Suprapubic skin (tissue), 4 donors: ENCODE measurements at places on chromosomes 1 and 21.

DNA sequence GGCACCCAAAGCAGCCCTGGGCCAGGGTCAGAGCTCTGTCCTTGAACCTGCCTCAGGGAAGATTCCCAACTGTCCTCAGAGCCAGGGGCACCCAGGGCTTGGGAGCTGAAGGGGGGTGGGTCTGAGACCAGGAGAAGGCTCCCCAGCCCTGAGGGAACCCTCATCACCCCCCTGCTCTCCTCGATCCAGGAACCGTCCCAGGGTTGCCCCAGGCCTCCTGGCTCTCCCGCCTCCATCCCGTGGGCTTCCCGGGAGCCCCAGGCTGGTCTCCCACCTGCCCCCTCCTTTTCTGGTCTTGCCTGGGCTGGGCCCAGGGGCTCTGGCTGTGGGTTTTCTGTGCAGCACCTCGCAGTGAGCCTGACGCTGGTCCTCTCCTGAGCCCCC, 6.7 kb upstream of the SAMD11 start:
- no peak for DNase-seq
- peaks cover 28% of the 10 kb centered on the region for H3K4me1 ChIP-seq
- peaks cover 100% of the 10 kb centered on the region for H3K27me3 ChIP-seq
- H3K4me3 ChIP-seq, result no peak overlapping the region
- H3K27ac ChIP-seq, result no peak overlapping the region

- no peak overlapping the region for H3K4me3 ChIP-seq
- H3K27me3 ChIP-seq, result no peaks in the 10 kb centered on the region
- no peak for DNase-seq
- peaks cover 39% of the 10 kb centered on the region for H3K4me1 ChIP-seq
These were observed 1.2 kb upstream of the DENND1B start for GRCh38 chr1:197776351-197777105.

GRCh38 chr1:188365874-188366273, 1537.1 kb downstream of the PLA2G4A start:
- H3K27me3 ChIP-seq, result no peaks in the 10 kb centered on the region
- no peaks in the 10 kb centered on the region for H3K36me3 ChIP-seq
- no peak overlapping the region for H3K27ac ChIP-seq
- H3K4me3 ChIP-seq, result no peak overlapping the region
- no peak for DNase-seq
- no peaks in the 10 kb centered on the region for H3K4me1 ChIP-seq

- peaks cover 21% of the 10 kb centered on the region for H3K4me1 ChIP-seq
- H3K36me3 ChIP-seq, result peaks cover under 1% of the 10 kb centered on the region
- DNase-seq, result no peak
- no peak overlapping the region for H3K27ac ChIP-seq
These were observed 61.9 kb downstream of the ACOT7 start for GRCh38 chr1:6331543-6332273.

GRCh38 chr1:229158341-229158921, 112.5 kb upstream of the RAB4A start:
- DNase-seq, result no peak
- H3K36me3 ChIP-seq, result no peaks in the 10 kb centered on the region
- H3K27me3 ChIP-seq, result no peaks in the 10 kb centered on the region
- no peaks in the 10 kb centered on the region for H3K4me1 ChIP-seq
- H3K4me3 ChIP-seq, result no peak overlapping the region

- H3K4me3 ChIP-seq, result no peak overlapping the region
- H3K27ac ChIP-seq, result no peak overlapping the region
These were observed 9.6 kb upstream of the NVL start for GRCh38 chr1:224339442-224340033.

GRCh38 chr21:30600787-30601186, at the start of gene KRTAP22-1:
Gene KRTAP22-1, plus strand, starts transcription at chr21:30601087.
- DNase-seq, result no peak
- H3K4me1 ChIP-seq, result no peaks in the 10 kb centered on the region
- no peaks in the 10 kb centered on the region for H3K36me3 ChIP-seq
- H3K4me3 ChIP-seq, result no peak within 1 kb of the TSS
- H3K27me3 ChIP-seq, result no peaks in the 10 kb centered on the region
- H3K27ac ChIP-seq, result no peak within 1 kb of the TSS

DNA sequence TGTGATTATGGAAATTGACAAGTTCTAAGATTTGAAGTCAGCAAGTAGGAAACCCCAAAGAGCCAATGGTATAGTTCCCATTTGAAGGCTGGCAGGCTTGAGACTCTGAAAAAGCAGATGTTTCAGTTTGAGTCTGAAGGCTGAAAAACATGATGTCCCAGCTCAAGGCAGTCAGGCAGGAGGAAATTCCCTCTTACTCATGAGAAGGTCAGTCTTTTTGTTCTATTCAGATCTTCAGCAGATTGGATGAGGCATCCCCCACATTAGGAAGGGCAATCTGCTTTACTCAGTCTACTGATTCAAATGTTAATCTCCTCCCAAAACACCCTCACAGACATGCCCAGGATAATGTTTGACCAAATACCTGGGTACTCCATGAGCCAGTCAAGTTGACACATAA, 372.5 kb upstream of the ST6GALNAC5 start:
- no peak overlapping the region for H3K27ac ChIP-seq
- no peaks in the 10 kb centered on the region for H3K4me1 ChIP-seq
- no peaks in the 10 kb centered on the region for H3K36me3 ChIP-seq
- no peaks in the 10 kb centered on the region for H3K27me3 ChIP-seq
- no peak overlapping the region for H3K4me3 ChIP-seq

DNA sequence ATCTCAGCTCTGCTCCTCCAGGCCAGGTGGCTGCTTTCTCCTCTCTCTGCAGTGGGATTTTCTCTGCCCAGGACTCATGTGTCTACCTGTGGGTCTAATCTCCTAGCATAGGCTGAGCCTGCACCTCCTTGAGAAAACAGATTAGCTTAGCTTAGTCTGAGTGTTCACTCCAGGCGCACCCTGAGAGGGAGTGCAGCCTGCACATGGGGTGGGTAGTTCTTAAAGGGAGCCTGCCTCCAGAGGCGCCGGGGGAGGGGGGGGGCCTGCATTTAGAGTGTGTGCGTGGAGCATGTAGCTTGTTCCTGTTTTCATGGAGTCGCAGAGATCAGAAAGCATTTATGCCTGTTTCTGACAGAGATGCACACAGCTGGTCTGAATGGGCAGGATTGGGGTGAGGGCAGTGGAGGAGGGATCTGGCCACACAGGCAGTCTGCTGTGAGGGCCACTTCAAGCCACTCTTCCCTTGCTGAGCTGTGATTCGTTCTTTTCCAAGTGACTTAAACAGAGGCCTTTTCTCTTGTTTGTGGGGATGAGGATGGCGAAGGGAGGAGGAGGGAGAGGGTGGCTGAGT, 45.2 kb downstream of the GALNT2 start:
- no peak overlapping the region for H3K27ac ChIP-seq
- H3K4me3 ChIP-seq, result no peak overlapping the region
- H3K27me3 ChIP-seq, result no peaks in the 10 kb centered on the region
- H3K36me3 ChIP-seq, result no peaks in the 10 kb centered on the region
- DNase-seq, result no peak

GRCh38 chr1:166479052-166479631, 312.3 kb upstream of the FAM78B start:
- DNase-seq, result peak; percentile 65
- no peaks in the 10 kb centered on the region for H3K36me3 ChIP-seq
- H3K4me1 ChIP-seq, result no peaks in the 10 kb centered on the region
- H3K4me3 ChIP-seq, result no peak overlapping the region

DNA sequence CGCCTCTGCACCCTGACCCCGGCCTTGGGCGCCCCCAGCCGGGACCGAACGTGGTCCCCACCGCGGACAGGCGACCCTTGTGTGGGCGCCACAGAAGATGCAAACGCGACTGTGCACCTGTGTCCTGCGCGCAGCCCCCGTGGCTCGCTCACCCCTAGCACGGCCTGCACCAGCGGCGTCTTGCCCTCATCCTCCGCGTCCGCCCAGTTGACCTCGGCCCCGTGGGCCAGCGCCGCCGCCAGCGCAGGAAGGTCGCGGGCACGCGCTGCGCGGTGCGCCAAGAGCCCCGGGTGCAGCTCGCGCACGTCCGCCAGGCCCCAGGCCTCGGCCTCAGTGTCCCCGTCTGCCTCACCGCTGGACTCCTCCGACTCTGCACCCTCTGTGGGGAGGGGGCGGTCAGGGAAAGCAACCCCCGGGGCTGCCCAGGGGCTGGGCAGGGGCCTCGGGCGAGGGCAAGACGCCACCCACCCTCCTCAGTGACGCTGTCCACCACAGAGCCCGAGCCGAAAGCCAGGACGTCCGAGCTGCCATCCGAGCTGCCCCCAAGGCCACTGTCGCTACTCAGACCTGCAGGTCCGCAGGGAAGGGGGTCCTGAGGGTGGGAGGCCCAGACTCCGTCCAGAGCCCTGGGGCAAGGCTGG, 13.4 kb downstream of the ACAP3 start:
- no peaks in the 10 kb centered on the region for H3K27me3 ChIP-seq
- H3K36me3 ChIP-seq, result peaks cover 51% of the 10 kb centered on the region
- peaks cover 21% of the 10 kb centered on the region for H3K4me1 ChIP-seq
- no peak overlapping the region for H3K4me3 ChIP-seq

GRCh38 chr1:245272676-245273075, 117.9 kb downstream of the KIF26B start:
- H3K27me3 ChIP-seq, result no peaks in the 10 kb centered on the region
- H3K27ac ChIP-seq, result no peak overlapping the region

- peaks cover 19% of the 10 kb centered on the region for H3K27me3 ChIP-seq
- no peak overlapping the region for H3K4me3 ChIP-seq
- H3K36me3 ChIP-seq, result no peaks in the 10 kb centered on the region
- H3K4me1 ChIP-seq, result peaks cover 6% of the 10 kb centered on the region
These were observed 9.4 kb upstream of the S100A8 start for GRCh38 chr1:153400244-153400643.

GRCh38 chr1:201504179-201504631, 2.7 kb downstream of the CSRP1 start:
- H3K4me3 ChIP-seq, result peak overlapping the region; percentile 79
- no peak for DNase-seq
- peaks cover 80% of the 10 kb centered on the region for H3K4me1 ChIP-seq
- H3K27me3 ChIP-seq, result no peaks in the 10 kb centered on the region

- H3K4me1 ChIP-seq, result no peaks in the 10 kb centered on the region
- DNase-seq, result no peak
- H3K27me3 ChIP-seq, result no peaks in the 10 kb centered on the region
- H3K4me3 ChIP-seq, result no peak overlapping the region
- no peaks in the 10 kb centered on the region for H3K36me3 ChIP-seq
These were observed 701.8 kb upstream of the CXADR start for GRCh38 chr21:16811011-16811410.

- no peak for DNase-seq
- no peak overlapping the region for H3K4me3 ChIP-seq
- H3K27ac ChIP-seq, result no peak overlapping the region
- H3K27me3 ChIP-seq, result peaks cover 5% of the 10 kb centered on the region
These were observed 126.5 kb downstream of the RHOU start for GRCh38 chr1:228861832-228862180.
